ENCODE measurements at places on chromosomes 1 and 21. TPM values are rescaled to one million over a fixed set of nuclear protein-coding genes. Genes with fewer than 3 reads are reported as not detected.

Gene RASAL2
- 31.0 TPM for total RNA-seq

Gene PLA2G2A
- total RNA-seq = 310 TPM

- no peak for DNase-seq
Observed at GRCh38 chr1:109654519-109654918, 1.4 kb upstream of the GSTM4 start.

Gene VHLL
- total RNA-seq = not detected

- DNase-seq = no peak
Observed at GRCh38 chr1:40988280-40988679, 8.8 kb downstream of the CTPS1 start.

- DNase-seq = no peak
Observed at GRCh38 chr1:32184650-32185049, 5.2 kb downstream of the TXLNA start.

Gene SPRR2E
- total RNA-seq = not detected

DNA sequence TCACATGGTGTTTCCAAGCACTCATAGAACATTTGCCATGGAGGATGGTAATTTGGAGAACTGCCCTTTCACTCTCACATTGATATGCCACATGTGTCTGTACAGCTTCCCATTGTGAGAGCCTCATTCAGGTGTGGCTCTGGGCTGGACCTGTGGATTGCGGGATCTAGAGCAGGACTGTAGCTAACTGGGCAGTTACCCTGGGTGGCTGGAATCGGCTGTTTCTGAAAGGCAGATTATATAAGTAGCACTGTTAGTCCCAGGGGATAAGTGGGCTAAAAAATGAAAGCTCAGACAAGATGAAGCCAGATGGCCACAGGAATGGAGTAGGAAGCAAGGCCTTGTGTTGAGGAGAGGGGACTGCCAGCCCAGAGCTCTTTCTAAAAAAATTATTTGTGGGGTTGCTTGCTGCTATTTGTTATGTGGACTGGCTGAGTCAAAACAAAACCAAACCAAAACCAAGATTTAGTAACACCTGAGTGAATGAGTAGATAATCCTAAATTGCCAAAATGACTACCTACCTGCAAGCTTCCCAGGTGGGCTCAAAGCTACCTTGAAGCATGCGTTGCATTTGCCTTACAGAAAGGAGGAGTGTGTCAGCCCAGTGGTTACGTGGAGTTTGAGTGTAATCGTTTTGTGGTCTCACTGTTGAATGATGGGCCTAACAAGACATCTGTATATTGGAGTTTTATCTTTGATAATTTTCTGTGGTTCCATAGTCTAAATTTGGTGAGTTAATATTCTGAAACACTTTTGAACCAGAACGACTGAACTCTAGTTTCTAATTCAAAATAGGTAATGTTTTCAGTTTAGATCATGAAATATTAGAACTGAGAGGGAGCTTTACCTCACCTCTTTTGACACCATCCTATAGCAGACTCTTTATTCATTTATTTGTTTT, 58.0 kb downstream of the SDCCAG8 start:
- no peak for DNase-seq

Gene MMEL1
- total RNA-seq = 1.8 TPM

- DNase-seq = peak; percentile 88
Observed at GRCh38 chr1:21586846-21587601, 77.8 kb downstream of the ALPL start.

GRCh38 chr1:17575797-17576518, 36.5 kb downstream of the ARHGEF10L start:
- DNase-seq = no peak

- DNase-seq = no peak
Observed at GRCh38 chr1:198165927-198166647, 9.3 kb downstream of the NEK7 start.

Gene C1orf185
- not detected for total RNA-seq

DNA sequence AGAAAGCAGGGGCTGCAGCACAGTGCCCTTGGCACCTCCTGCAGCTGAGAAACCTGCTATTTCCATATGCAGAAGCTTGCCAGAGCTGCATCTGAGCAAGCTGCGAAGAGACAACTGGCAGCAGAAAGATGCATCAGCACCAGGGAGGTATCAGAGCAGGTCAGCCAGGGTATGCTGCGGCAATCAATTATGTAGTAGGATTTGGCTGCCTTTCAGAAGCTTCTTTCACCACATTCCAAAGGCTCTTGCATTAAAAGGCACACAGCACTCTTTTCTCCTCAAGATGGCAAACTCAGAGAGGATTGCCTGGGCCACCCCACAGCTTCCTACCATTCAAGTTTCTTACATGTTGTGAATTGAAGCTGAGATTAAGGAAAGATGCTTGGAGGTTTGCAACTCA, 47.6 kb upstream of the RAP1A start:
- DNase-seq = no peak

DNA sequence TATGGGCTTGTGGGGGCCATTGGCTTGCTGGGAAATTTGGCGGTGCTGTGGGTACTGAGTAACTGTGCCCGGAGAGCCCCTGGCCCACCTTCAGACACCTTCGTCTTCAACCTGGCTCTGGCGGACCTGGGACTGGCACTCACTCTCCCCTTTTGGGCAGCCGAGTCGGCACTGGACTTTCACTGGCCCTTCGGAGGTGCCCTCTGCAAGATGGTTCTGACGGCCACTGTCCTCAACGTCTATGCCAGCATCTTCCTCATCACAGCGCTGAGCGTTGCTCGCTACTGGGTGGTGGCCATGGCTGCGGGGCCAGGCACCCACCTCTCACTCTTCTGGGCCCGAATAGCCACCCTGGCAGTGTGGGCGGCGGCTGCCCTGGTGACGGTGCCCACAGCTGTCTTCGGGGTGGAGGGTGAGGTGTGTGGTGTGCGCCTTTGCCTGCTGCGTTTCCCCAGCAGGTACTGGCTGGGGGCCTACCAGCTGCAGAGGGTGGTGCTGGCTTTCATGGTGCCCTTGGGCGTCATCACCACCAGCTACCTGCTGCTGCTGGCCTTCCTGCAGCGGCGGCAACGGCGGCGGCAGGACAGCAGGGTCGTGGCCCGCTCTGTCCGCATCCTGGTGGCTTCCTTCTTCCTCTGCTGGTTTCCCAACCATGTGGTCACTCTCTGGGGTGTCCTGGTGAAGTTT, 550 bp downstream of the RXFP4 start:
- DNase-seq = no peak

DNA sequence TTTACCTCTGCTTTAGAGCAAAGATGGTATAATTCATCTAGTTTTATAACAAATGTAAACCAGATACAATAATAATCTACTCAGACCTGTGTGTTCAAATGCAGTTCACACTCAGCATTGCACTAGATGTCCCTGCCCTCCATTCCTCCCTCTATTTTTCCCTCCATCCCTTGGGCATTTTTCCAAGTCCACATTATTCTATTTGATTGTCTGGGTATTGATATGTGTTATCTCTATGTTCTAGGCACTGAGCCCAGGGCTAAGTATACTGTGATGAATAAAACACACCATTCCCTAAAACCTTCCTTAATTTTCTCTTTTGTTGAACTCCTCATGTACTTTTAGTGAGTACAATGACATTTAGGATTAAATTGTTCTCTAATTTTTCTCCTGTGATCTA, 66.2 kb upstream of the HMCN1 start:
- no peak for DNase-seq

- DNase-seq = no peak
Observed at GRCh38 chr1:66316464-66317247, 217.3 kb upstream of the SGIP1 start.

All from posterior vena cava (tissue), 2 donors.